Stimulated activated CD8-positive, alpha-beta memory T cell treated with anti-CD3 and anti-CD28 coated beads, Interleukin-7, amount 100 ng/mL, for 1 hour (primary cell): ENCODE measurements at places on chromosomes 4 and X.

DNA sequence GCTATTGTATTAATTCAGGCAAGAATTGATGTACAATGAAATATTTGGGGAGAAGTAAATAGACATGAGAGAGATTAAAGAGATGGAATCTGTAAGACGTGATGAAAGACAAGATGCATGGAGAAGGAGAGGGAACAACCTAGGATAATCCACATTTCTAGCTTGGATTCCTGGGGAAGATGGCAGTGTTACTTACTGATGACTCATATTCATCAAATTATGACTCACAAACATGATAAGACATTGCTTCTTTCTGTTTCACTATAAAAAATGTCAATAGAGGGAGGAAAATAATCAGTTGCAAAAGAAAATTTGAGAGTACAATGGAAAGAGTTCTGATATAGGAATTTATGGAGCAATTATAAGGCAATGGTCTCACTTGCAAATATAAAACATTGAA is 104.1 kb upstream of the BMP3 start:
- DNase-seq = no peak

GRCh38 chr4:37890801-37891259 is at the start of gene TBC1D1:
Gene TBC1D1 (plus strand): TSS chr4:37891084. CDS start chr4:37902096, 11,012 bp downstream.
- DNase-seq = no peak

- no peak for DNase-seq
Measured at GRCh38 chr4:143771269-143771668, 70.8 kb upstream of the FREM3 start.

DNA sequence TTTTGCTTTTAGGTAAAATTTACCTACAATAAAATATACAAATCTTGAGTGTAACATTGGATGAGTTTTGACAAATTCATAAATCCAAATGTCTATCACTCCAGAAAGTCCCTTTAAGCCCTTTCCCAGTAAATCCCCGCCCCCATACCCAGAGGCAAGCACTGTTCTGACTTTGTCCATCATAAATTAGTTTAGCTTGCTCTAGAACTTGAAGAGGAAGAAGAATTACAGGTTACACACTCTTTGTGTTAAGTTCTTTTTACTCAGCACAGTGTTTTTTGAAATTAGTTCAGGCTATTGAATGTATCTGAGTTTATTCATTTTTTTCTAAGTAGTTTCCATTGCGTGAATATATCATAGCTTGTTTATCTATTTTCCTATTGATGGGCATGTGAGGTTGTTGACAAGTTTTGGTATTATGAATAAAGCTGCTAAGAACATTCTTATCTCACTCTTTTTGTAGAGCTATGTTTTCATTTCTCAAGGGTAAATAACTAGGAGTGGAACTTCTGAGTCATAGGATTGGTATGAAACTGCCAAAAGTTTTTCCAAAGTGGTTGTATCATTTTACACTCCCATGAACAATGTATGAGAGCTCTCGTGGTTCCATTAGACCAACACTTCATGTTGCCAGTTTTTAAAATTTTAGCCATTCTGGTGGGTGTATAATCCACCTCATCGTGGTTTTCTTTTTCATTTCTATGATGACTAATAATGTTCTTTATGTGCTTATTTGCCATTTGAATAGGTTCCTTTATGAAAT is 22.4 kb upstream of the HPSE start:
- DNase-seq = no peak
